ENCODE measurements at places on chromosomes 6 and 20.

DNA sequence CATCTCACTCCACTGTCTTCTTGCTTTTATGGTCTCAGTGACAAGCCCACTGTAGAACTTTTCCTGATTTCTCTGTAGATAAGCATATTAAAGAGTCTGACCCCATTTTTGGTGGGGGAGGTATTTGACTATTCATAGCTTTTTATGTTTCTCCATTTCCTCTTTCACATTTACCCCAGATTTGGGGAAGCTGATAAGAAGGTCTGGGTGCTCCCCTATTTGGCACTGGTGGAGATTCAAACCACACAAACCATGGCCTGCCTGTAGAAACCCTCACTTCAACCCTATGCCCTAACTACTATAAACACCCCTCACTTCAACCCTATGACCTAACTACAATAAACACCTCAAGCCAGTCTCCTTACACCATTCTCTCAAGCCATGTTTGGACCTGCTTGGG, 196.2 kb upstream of the SYNDIG1 start:
- DNase-seq: no peak

GRCh38 chr6:116087437-116088027, 13.1 kb upstream of the NT5DC1 start:
- DNase-seq: no peak

DNA sequence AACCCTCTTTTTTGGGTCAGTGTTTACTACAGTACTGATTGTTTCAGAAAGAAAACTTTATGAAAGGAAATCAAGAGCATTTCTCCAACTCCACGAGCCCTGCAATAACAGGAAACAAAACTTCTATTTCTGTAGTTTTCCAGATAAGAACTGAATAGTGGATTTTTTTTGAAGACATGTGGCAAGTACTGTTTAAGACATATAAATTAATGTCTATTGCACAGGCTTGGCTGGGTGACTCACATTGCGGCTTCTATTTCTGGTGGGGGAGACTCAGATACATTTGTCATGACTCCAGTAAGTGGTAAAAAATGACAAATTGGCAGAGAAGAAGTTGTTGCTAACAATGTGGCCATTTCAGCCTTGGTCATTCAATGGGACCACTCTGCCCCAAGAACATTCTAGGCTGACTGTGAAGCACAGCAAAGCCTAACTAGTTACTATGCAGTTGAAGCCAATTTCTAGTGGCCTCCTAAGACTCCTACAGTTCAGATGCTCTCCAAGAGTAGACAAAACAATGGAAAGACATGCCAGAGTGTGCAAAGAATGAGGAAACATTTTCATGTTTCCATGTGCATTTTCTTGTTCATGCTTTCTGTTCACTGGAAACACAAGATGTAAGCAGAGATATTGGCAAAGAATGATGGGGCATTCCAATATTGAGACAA, 200.9 kb downstream of the EDN1 start:
- no peak for DNase-seq

GRCh38 chr20:5222919-5223634, 93.7 kb downstream of the PROKR2 start:
- DNase-seq: peak; percentile 19

DNA sequence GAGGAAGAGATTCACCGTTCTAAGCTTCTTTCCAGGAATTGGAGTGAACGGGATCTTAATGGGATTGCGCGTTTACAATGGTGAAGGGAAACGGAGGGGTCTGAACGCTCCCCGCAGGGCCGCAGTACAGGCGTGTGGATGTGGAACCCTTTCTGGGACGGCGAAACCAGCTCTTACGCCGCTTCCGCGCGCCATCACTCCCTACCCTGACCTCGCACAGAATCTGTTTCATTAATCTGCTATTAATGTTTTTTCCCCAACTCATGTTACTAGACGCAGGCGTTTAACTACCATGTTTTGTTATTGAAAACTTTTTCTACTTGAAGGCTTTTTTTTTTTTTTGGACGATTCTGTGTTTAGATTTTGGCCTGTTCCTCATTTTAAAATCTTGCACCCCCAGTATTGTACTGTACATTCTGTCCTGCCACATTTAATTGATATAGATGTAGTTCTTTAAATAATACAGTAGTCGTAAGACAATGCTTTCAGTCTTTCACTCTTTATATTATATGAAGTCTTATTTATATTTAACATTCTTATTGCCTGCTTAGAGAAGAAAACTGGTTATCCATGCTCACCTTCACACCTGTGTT, 696 bp upstream of the SUPT3H start:
- peak; percentile 5 for DNase-seq

GRCh38 chr6:156598071-156598854, 178.9 kb upstream of the ARID1B start:
- no peak for DNase-seq

GRCh38 chr6:14721103-14721758, 524.6 kb upstream of the JARID2 start:
- no peak for DNase-seq

GRCh38 chr6:44737341-44737740, 349.8 kb downstream of the CDC5L start:
- no peak for DNase-seq

DNA sequence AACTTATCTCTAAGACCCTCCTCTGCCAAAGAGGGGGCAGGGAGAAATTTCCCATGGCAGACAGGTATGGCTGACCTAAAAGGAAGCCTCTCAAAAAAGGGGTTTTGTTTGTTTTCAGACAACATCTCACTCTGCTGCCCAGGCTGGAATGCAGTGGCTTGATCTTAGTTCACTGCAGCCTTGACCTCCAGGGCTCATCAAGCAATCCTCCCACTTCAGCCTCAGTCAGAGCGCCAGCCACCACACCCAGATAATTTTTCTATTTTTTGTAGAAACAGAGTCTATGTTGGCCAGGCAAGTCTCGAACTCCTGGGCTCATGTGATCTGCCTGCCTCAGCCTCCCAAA, 3.8 kb downstream of the EZR start:
- no peak for DNase-seq

DNA sequence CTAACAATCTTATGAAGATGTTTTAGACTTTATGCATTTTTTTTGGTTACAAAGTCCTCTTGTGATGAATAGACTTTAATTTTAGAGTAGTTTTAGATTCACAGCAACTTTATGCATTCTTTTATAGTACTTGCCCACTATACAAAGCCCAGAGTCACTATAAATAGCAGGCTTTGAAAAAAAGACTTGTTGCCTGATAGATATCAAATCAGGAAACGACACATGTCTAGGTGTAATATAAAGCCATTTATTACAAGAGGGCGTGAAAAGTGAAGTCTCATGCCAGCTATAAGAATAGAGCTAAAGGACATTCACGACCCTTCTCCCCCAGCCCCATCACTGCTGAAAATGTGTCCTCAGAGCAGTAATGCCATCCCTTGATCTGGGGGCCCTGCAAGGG, 78.0 kb upstream of the MRPS10 start:
- no peak for DNase-seq

DNA sequence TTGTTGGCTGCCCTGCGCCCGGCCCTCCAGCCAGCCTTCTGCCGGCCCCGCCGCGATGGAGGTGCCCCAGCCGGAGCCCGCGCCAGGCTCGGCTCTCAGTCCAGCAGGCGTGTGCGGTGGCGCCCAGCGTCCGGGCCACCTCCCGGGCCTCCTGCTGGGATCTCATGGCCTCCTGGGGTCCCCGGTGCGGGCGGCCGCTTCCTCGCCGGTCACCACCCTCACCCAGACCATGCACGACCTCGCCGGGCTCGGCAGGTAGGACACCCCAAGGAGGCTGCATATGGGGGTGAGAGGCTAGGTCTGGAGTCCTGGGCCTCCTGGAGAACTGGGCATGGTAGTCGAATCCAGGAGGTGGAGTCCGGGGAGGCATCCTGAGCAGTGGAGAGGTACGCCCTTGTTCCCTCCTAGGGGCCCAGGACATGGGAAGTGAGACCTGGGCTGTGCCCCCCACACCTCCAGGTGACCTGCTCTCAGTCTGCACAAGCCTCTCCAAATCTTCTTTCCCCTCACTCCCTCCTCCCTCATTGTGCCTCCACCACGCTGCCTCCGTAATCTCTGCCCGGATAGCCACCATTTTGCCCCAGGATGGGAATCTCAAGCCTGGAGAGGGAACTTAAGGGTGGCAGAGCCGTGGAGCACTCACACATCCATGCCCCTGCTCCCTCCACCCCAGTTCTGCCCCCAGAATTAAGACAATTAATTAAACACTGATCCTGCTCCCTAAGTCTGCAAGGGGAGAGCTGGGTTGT, 541 bp downstream of the CDC25B start:
- no peak for DNase-seq

- no peak for DNase-seq
Observed at GRCh38 chr6:157304899-157305663, 18.2 kb downstream of the TMEM242 start.

DNA sequence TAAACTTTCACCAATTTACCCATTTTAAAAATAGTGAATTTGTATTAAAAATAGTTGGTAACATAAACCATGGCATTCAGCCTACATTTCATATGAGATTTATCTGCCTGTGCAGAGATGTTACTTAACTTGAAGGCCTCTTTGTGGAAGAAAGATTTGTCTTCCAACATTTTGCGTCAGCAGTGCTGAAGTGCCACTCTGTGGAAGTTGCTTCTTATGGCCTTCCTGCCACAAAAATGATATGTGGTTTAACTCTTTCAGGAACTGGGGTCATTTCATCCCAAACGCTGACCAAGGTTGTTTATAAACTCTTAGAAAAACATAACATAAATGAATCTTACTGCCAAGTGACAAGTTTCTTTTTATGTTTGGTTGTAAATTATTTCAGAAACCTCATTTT, 246.8 kb downstream of the ARID1B start:
- DNase-seq: no peak

DNA sequence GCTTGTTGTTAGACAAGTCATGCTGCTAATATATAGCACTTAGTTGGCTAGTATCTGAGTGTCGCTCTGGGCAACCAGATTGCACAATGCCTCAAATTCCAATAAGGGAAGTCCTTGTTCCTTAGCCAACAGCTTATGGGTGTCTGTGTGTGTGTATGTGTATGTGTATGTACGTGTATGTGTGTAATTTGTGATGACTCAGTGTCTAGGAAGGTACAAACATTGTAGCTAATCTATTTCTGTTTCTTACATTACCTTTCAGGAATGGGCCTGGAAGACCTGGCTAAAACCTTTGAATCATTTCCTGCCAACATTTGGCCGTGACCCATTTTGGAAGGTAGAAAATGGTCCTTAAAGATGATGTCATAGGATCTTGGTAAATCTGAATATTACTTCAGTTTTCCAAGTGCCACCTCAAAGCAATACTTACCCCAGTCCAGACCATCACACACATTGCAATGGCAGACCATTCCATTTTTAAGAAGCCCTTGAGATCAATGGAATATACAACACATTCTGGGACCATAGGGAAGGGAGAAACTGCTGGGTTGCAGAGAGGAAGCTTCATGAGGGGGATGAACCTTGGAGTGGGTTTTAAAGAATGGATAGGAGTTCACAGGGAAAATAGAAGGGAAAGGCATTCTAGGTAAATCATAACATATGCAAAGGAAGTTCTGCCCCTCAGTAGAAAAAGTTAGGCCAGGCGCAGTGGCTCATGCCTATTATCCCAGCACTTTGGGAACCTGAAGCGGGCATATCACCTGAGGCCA, 25.1 kb downstream of the NEDD9 start:
- no peak for DNase-seq

- DNase-seq: no peak
Observed at GRCh38 chr20:42095221-42095620, 477.0 kb upstream of the CHD6 start.

DNA sequence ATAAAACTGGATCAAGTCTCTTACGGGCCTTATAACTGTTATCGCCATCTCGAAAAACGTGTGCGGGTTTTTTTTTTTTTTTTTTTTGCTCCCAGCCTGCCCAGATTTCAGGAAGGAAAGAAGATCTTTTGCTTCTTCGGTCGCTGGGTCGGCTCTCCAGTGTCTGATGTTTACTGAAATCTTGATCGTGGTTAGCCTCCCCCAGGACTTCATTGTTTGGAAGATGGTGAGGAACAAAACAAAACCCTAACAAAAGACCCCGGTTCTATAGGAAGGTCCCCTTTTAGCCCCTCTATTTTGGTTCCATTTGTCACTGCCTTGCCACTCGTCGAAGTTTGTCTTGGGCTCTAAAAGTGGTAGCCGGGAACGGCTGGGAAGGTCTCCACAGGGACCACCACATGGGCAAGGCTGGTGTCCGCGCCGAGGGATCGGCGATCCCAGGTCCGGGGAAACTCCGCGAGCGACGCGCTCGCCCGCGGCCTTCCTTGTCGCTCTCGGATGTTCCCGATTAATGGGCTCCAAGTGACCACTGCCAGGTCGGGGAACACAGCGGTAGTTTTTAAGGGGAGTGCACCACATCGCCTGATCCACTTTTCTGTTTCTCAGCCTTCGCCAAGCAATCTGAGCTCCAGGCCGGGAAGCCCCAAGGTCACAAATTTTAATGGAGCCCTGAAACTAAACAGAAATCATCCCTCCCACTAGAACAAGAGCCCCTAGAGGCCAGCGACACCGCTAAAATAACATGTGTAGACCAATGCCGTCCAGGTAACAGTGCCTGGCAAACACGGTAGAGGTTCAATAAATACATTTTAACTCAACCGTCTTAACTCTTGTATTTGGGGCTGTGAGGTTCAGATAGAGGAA, 27.0 kb downstream of the TRIM27 start:
- peak; percentile 18 for DNase-seq

DNA sequence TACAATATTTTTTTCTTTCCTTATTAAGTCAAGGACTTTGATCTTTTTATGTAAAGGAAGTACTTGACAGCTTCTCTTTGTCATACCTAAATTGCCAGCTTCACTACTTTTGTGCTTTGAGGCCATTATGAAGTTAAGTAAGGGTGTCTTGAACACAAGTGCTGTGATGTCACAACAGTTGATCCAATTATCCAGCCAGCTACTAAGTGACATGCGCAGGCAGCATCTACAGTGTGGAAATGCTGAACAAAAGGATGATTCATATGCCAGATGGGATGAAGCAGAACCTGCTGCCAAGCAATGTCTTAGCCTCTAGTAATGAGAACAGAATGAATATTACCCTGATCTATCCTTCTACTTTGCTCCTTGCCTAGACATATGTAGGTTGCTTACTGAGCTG, 68.3 kb upstream of the TMEM244 start:
- no peak for DNase-seq

- DNase-seq: no peak
Observed at GRCh38 chr6:29755295-29755871, 32.1 kb downstream of the HLA-F start.

DNA sequence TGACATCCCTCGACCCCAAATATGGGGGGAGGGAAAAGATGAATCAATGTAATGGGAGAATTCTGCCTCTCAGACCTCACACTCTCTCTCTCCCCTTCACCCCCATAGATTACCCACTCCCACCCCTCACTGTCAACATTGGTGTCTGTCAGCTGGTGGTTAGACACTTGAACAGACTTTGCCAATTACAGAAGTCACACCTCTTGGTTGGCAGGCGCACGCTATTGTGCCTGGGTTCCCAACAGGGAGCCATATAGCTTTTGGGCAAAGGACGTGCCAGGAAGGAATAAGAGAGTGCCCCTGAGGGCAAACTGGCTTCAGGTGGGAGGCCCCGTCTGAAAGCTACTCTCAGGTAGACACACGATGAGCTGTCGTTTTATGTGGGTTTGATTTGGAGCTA, 54.1 kb upstream of the FYN start:
- no peak for DNase-seq

- no peak for DNase-seq
Observed at GRCh38 chr6:143068001-143068400, 7.3 kb downstream of the AIG1 start.
